Pons (tissue), 1 donor: ENCODE measurements at places on chromosomes 2 and 18.

GRCh38 chr2:65228263-65228750 is 676 bp downstream of the ACTR2 start:
- DNase-seq = peak; percentile 46

GRCh38 chr2:54275541-54275940 is 19.5 kb upstream of the TSPYL6 start:
- no peak for DNase-seq

DNA sequence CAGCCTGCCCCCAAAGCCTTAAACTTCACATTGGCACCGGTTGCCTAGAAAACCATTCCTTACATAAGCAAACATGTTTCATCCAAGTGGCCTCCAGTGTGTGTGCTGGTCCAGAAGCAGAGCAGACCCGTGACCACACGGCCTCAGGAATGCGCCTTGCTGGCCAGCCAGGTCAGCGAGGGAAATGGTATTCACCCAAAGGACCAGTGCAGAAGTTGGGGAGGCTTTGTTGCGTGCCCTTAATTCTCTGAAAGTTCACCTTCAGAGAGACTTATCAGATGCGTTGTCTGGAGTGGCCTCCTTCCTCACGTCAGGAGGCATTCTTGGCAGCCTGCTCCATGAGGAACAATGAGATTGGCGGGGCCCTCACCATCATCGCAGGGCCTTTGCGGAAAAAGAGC is 25.9 kb downstream of the NRP2 start:
- no peak for DNase-seq

DNA sequence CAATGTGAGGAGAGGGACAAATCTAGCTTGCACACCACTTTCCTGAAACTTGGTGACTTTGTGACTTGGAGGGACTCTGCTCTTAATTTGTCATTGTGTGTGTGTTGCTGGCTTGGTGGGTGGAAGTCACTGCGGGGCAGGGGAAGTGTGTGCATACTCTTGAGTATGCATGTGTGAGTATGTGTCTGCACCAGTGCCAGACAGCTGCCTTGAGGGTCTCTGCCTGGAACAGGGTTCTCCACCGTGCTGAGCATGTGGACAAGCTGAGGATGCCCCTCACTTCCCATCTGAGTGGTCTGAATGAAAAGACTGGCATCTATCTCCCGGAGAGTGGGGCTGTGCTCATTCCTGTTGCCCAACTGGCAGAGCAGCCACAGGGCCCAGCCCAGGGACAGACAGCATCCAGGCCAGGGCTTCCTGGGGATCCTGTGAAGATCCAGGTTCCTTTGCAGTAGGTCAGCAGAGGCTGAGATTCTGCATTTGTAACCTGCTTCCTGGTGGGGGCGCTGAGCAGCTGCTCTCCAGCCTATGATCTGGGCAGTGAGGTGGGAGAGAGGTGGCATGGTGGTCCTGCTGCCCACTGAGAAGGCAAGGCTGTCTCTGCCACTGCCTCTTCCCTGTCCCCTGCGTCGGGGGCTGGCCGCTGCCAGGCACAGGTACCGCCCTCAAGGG is 138.9 kb upstream of the HAAO start:
- DNase-seq = no peak

- no peak for DNase-seq
These were observed 55.2 kb downstream of the RASGRP3 start for GRCh38 chr2:33531549-33532059.

DNA sequence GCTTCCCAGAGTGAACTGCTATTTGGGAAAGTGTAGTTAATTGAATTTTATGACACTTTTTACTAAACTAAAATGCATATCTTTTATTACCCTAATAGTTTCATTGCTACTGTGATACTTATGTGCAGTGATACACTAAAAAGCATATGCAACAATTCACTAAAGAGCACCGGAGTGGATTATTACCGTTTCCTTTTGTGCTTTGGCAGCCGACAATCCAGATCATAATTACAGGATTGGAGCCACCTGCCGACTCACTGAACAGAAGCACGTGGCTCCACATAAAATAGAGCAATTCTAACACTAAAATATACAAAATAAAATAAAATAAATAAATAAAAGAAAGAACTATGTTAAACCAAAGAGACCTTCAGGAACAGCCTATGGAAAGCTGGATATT is 583.4 kb downstream of the NRXN1 start:
- no peak for DNase-seq

DNA sequence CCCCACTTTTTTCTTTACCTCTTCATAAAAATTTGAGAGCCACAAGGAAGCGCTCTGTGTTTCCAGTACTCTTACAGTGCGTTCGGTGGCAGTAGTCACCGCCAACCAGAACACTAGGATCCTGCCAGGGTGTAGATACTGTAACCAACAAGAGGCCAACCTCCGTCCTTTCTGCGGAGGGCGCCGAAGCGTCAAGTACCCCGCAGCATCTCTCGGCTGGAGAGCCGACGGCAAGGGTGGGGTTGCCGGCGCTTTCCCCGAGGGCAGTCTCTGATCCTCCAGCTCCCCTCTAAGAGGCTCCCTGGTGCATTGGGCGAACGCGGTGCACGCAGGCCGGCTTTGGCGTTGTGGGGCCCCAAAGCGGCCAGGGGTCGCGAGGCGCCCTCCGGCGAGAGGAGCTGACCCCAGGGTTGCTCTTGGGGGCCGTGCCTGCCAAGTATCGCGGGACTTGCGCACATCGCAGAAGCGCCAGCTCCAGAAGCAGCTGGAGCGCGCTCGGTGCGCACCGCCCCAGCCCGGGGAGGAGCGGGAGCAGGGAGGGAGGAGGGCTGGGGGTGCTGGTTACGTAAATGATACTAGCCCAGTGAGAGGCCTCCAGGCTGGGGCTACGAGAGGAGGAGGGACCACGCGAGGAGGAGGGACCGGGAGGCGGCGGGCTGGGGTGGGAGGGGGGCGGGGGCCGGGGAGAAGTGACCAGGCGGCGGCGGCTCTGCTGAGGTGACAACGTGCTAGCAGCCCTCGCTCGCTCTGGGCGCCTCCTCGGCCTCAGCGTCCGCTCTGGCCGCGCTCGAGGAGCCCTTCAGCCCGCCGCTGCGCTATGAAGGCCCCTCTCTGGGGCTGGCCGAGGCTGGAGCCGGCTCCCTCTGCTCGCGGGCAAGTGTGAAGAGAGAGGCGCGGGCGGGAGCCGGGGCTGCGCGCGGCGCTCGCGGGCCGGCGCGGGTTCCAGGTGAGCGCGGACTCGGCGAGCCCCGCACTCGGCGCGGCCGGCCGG is at the start of gene GALNT13:
GALNT13 (plus strand) TSS at position 692 of the 991 bp plus-strand sequence.
- DNase-seq = peak; percentile 92

GRCh38 chr18:59271606-59272220 is 1.5 kb downstream of the RAX start:
- DNase-seq = no peak
